ENCODE measurements at places on chromosomes 6 and 20. TPM values are rescaled to one million over a fixed set of nuclear protein-coding genes. Genes with fewer than 3 reads are reported as not detected.

The FAM162B gene
- total RNA-seq, result 8.0 TPM

The RSPO4 gene
- not detected for total RNA-seq

The KIAA1755 gene
- total RNA-seq, result 5.3 TPM

The CD93 gene
- 100 TPM for total RNA-seq

The KDM1B gene
- total RNA-seq, result 15.1 TPM

The BPIFB4 gene
- not detected for total RNA-seq

The PROCR gene
- total RNA-seq, result 40.2 TPM

The VGLL2 gene
- not detected for total RNA-seq

The INSM1 gene
- not detected for total RNA-seq

The TBP gene
- 50.6 TPM for total RNA-seq

DNA sequence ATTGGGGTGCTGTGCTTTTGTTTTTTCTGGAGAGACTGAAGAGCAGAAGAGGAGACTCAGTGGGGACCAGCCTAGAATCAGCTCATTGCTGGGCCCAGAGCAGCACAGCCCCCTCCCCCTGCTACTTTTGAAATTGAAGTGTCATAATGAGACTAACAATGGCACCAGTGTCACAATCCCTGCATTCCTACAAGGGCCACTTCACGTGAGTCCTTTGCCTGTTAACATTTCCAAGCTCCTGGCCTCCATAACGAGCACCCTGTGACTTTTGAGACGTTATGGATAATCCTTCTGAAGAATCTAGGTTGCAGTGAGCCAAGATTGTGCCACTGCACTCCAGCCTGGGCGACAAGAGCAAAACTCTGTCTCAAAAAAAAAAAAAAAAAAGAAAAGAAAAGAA is 41.7 kb downstream of the CNBD2 start:
- no peak overlapping the region for H3K27ac ChIP-seq
- H3K27me3 ChIP-seq, result no peaks in the 10 kb centered on the region
- H3K4me1 ChIP-seq, result no peaks in the 10 kb centered on the region
- H3K4me3 ChIP-seq, result no peak overlapping the region

- no peak overlapping the region for H3K4me3 ChIP-seq
- no peaks in the 10 kb centered on the region for H3K27me3 ChIP-seq
- no peaks in the 10 kb centered on the region for H3K4me1 ChIP-seq
- no peak overlapping the region for H3K27ac ChIP-seq
These were observed 89.1 kb upstream of the PCSK2 start for GRCh38 chr20:17137692-17138091.

- H3K36me3 ChIP-seq, result no peaks in the 10 kb centered on the region
- H3K4me3 ChIP-seq, result no peak overlapping the region
- H3K4me1 ChIP-seq, result peaks cover 6% of the 10 kb centered on the region
- DNase-seq, result no peak
- no peaks in the 10 kb centered on the region for H3K27me3 ChIP-seq
These were observed 1.7 kb downstream of the CDC25B start for GRCh38 chr20:3797592-3798372.

GRCh38 chr6:10595731-10596664 is 74.8 kb downstream of the GCNT2 start:
- no peak overlapping the region for H3K27ac ChIP-seq
- H3K4me3 ChIP-seq, result no peak overlapping the region
- no peak for DNase-seq

- H3K4me3 ChIP-seq, result no peak overlapping the region
- no peaks in the 10 kb centered on the region for H3K27me3 ChIP-seq
- no peak overlapping the region for H3K27ac ChIP-seq
These were observed 3.8 kb upstream of the LPA start for GRCh38 chr6:160667639-160668481.

GRCh38 chr6:125739364-125739763 is 10.1 kb upstream of the HEY2 start:
- no peaks in the 10 kb centered on the region for H3K36me3 ChIP-seq
- no peak for DNase-seq
- H3K27me3 ChIP-seq, result no peaks in the 10 kb centered on the region
- H3K27ac ChIP-seq, result no peak overlapping the region
- H3K4me3 ChIP-seq, result no peak overlapping the region

- no peak for DNase-seq
- H3K4me1 ChIP-seq, result no peaks in the 10 kb centered on the region
- H3K27me3 ChIP-seq, result no peaks in the 10 kb centered on the region
- no peak overlapping the region for H3K27ac ChIP-seq
- H3K36me3 ChIP-seq, result no peaks in the 10 kb centered on the region
- H3K4me3 ChIP-seq, result no peak overlapping the region
These were observed 119.8 kb downstream of the HUS1B start for GRCh38 chr6:537114-537513.

- H3K4me3 ChIP-seq, result no peak overlapping the region
- H3K4me1 ChIP-seq, result no peaks in the 10 kb centered on the region
- H3K27ac ChIP-seq, result no peak overlapping the region
- H3K27me3 ChIP-seq, result no peaks in the 10 kb centered on the region
- no peaks in the 10 kb centered on the region for H3K36me3 ChIP-seq
These were observed 58.8 kb downstream of the FKBP5 start for GRCh38 chr6:35629876-35630378.

DNA sequence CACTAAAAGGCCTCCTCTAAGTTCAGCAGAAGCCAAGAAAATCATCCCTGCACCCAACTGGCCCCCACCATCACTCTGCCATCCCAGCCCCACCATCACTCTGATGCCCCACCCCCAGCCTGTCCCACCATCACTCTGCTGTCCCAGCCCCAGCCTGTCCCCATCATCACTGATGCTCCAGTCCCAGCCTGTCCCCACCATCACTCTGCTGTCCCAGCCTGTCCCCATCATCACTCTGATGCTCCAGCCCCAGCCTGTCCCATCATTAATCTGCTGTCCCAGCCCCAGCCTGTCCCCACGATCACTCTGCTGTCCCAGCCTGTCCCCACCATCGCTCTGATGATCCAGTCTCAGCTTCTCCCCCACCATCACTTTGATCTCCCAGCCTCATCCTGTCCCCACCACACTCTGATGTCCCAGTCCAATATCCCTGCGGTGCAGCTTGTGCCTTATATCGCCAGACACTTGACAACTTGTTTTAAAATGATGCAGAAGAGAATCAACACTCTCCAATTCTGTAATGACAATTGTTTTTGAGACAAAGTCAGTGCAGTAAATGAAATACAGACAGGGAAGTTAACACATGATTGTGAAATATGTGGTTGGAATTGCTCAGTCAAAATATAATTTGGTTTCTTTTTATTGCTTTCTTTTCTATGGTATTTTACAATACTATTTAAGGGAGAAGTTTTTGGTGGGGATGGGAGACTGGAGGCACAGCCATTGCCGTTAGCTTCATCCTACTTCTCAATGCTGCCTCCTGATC is 100.8 kb downstream of the TNFAIP3 start:
- H3K27me3 ChIP-seq, result no peaks in the 10 kb centered on the region
- no peak overlapping the region for H3K27ac ChIP-seq
- no peaks in the 10 kb centered on the region for H3K36me3 ChIP-seq
- H3K4me1 ChIP-seq, result no peaks in the 10 kb centered on the region
- DNase-seq, result no peak
- no peak overlapping the region for H3K4me3 ChIP-seq

DNA sequence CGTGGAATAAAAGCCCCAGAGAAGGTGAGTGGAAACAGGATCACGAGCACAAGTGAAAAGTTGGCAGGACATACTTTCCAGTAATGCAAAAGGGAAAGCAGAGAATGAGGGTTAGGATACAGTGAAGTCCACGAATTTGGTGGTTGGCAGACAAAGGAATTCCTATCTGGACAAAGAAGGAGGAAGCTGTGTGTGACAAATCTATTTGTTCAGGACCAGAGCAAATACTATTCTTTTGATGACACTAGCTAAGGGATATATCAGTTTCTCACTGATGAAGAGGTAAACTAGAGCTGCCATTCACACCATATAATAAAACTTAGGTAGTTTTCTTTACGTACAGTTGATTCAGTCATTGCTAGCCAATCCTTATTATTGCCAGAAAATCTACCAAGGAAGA is 156.8 kb upstream of the GRIK2 start:
- no peaks in the 10 kb centered on the region for H3K4me1 ChIP-seq
- H3K27me3 ChIP-seq, result no peaks in the 10 kb centered on the region
- no peak overlapping the region for H3K4me3 ChIP-seq
- H3K27ac ChIP-seq, result no peak overlapping the region
- H3K36me3 ChIP-seq, result no peaks in the 10 kb centered on the region

- H3K27ac ChIP-seq, result no peak overlapping the region
- no peak overlapping the region for H3K4me3 ChIP-seq
- H3K27me3 ChIP-seq, result no peaks in the 10 kb centered on the region
- H3K4me1 ChIP-seq, result no peaks in the 10 kb centered on the region
- no peaks in the 10 kb centered on the region for H3K36me3 ChIP-seq
These were observed 102.2 kb downstream of the UNC5CL start for GRCh38 chr6:40936818-40937251.

DNA sequence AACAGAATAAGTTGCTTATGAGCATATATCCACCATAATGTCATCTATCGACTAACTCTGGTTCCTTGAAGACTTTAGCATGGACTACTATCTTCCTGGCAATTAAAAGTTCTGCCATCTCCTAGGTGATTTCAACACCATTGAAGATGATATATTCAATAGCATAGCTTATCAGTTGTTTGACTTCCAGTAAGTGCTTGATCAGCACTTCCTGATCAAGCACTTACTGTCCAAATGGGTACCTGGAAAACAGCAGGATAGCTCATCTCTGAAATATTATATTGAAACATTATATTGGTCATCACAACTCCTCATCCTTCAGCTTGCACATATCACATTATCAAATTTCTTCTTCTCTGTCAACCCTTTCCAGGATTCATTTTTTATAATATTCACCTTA is 75.5 kb upstream of the HMGCLL1 start:
- no peak for DNase-seq
- H3K27ac ChIP-seq, result no peak overlapping the region
- H3K4me3 ChIP-seq, result no peak overlapping the region
- H3K36me3 ChIP-seq, result no peaks in the 10 kb centered on the region
- no peaks in the 10 kb centered on the region for H3K4me1 ChIP-seq

- no peaks in the 10 kb centered on the region for H3K36me3 ChIP-seq
- no peaks in the 10 kb centered on the region for H3K27me3 ChIP-seq
- H3K27ac ChIP-seq, result peak within 1 kb of the TSS; percentile 62
- no peak for DNase-seq
- no peaks in the 10 kb centered on the region for H3K4me1 ChIP-seq
These were observed at the start of gene SLC22A2 for GRCh38 chr6:160258346-160259142. TSS of gene SLC22A2 (minus strand) at chr6:160258821. CDS start at chr6:160258757, 64 bp downstream.

GRCh38 chr6:1613688-1614447 is 4.2 kb downstream of the FOXC1 start:
- peak overlapping the region; percentile 89 for H3K27ac ChIP-seq
- no peaks in the 10 kb centered on the region for H3K36me3 ChIP-seq
- H3K4me1 ChIP-seq, result peaks cover 11% of the 10 kb centered on the region
- H3K27me3 ChIP-seq, result peaks cover 36% of the 10 kb centered on the region
- H3K4me3 ChIP-seq, result peak overlapping the region; percentile 9

DNA sequence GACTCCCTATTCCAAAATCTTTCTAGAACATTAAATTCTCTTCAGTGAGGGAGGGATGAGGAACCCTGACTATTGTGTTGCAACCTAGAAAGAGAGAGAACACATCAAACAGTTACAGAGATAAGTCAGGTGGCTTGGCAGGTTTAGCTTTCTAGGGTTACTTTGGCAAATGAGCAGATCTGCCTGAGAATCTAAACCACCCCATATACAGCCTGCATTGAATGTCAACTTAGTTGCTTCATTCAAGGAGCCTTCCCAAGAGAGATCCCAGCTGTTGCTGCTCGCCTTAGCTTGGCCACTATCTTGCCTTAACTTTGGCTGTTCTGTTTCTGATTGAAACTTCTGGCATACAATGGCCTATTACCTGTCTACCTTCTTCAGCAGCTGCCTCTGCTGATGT is 74.7 kb upstream of the TCF21 start:
- H3K27ac ChIP-seq, result no peak overlapping the region
- DNase-seq, result no peak
- no peaks in the 10 kb centered on the region for H3K27me3 ChIP-seq

GRCh38 chr6:53938810-53939209 is 144.0 kb downstream of the LRRC1 start:
- H3K4me3 ChIP-seq, result no peak overlapping the region
- no peaks in the 10 kb centered on the region for H3K36me3 ChIP-seq
- no peaks in the 10 kb centered on the region for H3K27me3 ChIP-seq
- H3K4me1 ChIP-seq, result no peaks in the 10 kb centered on the region

DNA sequence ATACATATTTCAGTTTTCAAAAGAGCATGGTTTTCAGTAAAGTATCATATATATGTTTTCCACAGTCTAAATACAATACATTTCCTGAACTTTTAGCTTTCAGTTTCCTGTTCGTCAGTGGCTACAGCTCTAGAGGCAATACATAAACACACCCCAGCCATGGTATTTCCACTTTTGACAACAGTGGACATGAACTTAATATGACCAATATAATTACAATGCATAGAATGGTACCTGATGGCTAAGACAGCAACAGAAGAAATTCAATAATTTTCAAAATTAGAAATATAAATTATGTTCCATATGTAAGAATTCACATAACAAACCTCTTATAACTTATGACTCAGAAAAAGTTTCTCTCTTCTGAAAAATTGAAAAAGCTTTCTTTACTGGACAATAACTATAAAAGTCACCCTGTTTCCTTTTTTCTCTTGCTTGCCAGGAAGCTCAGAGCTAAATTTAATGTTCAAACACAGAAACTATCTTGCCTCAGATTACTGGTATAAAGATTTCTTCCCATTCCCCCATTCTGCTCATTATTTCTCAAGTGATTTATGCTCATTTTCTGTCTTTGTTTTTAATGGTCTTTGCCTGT is 19.2 kb downstream of the FKBP5 start:
- no peaks in the 10 kb centered on the region for H3K4me1 ChIP-seq
- no peak overlapping the region for H3K27ac ChIP-seq
- DNase-seq, result no peak
- no peak overlapping the region for H3K4me3 ChIP-seq
- no peaks in the 10 kb centered on the region for H3K36me3 ChIP-seq

- H3K27ac ChIP-seq, result peak within 1 kb of the TSS; percentile 100
- no peaks in the 10 kb centered on the region for H3K4me1 ChIP-seq
- H3K4me3 ChIP-seq, result peak within 1 kb of the TSS; percentile 93
- peak; percentile 100 for DNase-seq
- no peaks in the 10 kb centered on the region for H3K36me3 ChIP-seq
These were observed at the start of gene PNRC1 for GRCh38 chr6:89080281-89081128. TSS of gene PNRC1 (plus strand) at chr6:89080751. CDS start at chr6:89080895, 144 bp downstream.

DNA sequence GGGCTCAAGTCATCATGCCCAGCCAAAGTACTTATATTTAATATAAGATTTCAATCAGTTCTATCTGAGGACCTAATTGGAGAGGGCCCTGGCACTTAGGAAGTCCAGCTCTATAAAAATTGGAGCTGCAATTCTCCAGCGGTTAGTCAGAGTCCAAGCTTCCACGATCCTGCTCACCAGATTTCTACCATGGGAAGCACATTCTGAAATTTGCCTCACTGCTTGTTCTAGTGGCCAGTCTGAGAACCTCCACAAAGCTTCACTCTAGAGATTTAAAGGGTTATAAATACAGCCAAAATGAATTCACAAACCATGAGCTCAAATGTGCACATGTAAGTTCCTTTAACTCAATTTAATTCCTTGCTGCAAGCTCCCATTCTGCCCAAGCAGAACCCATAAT is 33.5 kb downstream of the PNLDC1 start:
- peak overlapping the region; percentile 92 for H3K27ac ChIP-seq
- H3K27me3 ChIP-seq, result no peaks in the 10 kb centered on the region
- H3K4me3 ChIP-seq, result no peak overlapping the region
- H3K36me3 ChIP-seq, result no peaks in the 10 kb centered on the region
- H3K4me1 ChIP-seq, result no peaks in the 10 kb centered on the region
